NCI-H1930 (cell line): ENCODE measurements at places on chromosomes 5 and 9.

GRCh38 chr9:132387133-132387532, 19.5 kb downstream of the TTF1 start:
- DNase-seq = no peak

DNA sequence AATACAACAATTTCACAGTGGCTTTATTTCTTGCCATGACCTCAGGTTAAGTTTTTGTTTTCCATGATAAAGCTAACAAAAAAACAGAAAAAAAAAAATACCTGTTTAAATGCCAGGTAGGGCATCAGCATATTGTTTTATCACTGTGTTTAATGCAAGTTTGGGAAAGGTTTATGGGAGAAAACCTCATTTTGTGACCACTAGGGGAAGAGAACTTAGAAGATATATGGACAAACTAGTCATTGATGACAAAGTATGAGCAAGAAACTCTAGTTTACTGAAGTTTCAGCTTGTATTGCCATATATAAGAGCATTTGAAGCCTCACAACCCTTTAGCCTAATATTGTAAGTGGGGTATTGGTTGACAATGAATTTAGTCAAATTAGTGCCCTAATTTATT, 1431.4 kb upstream of the CDH18 start:
- DNase-seq = no peak

GRCh38 chr5:36070687-36071571, 4.2 kb upstream of the UGT3A2 start:
- no peak for DNase-seq

- DNase-seq = no peak
Observed at GRCh38 chr9:124880501-124880900, 18.6 kb downstream of the ARPC5L start.

GRCh38 chr5:53164478-53165165, 55.1 kb upstream of the MOCS2 start:
- DNase-seq = no peak

DNA sequence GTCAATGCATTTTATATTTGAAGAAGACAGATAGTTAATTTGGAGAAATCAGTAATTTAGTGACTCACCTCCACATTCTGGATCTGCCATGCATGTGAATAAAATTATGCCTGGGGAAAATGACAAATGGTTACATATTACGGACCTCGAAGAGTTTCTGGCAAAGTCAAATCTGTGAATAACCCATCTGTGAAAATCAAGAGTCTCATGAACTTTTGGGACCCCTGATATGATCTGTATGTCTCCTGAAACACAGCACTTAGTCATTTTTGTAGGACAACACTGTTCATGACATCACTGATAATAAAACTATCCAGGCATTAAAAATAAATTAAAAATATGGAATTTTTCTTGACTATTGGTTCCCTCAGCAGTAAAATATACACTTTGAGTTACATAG, 584.5 kb downstream of the TLE4 start:
- no peak for DNase-seq

DNA sequence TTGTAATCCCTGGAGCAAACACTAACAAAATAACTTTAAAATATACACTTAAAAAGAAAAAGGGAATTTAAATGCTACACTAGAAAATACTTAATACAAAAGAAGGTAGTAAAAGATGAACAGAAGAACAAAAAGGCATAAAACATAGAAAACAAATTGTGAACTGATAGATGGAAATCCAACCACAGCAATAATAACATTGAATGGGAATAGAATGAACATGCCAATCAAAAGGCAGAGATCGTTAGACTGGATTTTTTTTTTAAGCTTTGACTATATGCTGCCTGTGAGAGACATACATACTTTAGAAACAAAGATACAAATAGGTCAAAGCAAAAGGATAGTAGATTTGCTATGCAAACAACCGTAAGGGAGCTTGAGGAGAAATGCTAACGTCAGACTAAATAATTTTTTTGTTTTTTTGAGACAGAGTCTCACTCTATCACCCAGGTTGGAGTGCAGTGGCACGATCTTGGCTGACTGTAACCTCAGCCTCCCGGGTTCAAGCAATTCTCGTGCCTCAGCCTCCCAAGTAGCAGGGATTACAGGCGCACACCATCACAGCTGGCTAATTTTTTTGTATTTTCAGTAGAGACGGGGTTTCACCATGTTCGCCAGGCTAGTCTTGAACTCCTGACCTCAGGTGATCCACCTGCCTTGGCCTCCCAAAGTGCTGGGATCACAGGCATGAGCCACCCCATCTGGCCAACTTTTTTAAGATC, 6.5 kb downstream of the ABO start:
- DNase-seq = no peak

GRCh38 chr9:113536483-113537228, 73.1 kb downstream of the RGS3 start:
- DNase-seq = no peak

DNA sequence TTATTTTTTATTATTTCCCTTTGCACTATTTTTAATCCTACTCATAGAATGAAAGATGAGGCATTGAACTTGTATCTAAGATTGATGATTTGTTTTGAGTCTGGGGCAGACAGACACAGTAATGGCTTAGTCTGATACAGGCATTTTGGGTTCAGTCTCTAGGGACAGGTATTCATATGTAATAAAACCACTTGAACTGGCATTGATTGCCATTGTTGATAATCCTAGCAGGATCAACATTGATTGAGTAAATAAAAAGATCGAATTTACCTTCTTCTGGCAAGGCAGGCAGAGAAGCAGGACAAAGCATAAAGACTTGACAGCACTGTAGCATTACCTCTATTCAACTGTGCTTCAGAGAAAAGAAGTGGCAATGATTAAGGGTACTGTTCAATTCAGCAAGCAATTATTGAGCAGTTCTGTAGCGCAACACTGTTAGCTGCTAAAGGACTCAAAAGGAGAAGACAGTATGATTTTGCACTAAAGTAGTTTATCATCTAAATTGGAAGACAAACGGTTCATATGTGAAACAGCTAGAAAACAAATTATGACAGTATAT, 144.4 kb downstream of the COMMD10 start:
- peak; percentile 63 for DNase-seq

DNA sequence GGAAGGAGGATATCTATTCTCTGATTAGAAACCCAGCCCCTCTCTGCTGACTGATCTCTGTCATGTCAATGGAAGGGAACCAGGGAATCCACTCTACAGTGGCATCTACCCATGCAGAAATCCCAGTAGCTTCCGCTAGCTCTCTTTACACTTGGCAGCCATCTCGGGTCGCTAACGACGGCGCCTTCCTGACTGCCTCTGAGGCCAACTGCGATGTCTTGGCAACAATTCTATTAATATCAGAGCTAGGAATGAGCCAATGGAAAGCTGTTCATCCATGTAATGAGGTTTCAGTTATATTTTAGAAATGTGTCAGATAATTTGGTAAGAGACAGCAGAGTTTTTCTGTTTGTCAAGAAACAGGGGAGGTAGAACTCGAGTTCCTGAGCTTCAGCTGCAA, 67.6 kb upstream of the ATP10B start:
- DNase-seq = no peak

GRCh38 chr5:173103411-173103810, 40.9 kb upstream of the BNIP1 start:
- no peak for DNase-seq

DNA sequence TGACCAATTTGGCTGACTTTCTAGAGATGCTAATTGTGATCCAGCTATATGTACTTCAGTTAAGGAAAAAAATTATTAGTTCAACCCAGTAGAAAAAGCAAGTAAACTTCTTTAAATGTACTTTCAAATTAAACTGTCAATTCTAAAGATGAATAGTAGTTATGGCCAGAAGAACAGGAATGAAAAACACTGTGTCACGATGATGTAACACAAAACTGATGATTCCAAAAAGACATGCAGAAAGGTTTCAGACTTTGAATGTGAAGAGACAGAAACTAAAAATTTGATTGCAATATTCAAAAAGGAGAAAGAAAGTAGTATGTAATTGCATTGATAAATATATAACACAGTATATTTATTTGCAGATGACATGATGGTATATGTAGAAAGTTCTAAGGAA, 127.3 kb upstream of the NR4A3 start:
- DNase-seq = no peak

DNA sequence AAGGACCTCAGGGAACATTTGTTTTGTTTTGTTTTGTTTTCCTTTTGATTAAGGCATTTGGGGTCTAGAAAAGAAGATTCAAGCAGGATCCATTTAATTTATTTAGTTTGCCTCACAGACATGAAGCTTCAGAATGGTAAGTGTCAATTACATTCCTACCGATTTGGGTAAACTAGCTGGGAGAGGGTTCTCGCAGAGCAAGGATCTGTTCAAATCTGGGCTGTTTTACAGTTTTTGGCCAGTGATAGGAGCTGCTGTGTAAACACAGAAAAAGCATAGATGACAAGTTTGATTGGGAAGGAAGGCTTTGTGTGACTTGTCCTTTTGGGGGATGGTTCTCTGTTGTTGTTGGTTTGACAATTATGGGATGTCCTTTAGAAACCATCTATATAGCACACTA, 470.3 kb upstream of the WWC1 start:
- DNase-seq = no peak

DNA sequence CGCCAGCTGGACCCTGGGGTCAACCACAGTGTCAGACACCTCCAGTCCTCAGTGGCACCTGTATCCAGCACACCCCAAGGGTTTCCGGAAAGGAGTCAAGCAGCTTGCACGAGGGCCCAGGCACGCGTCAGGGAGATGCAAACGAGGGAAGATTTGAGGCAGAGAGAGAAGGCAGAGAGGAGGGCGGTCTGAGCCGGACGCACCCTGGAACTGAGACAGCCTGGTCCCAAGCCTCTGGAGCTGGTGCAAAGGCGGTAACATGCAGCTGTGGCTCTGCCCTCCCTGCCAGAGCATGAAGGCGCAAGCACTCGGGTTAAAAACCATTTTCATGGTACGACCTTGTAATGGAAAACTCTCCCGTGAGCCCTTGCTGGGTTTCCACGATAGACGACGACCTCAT, 32.2 kb downstream of the SLC6A18 start:
- no peak for DNase-seq

- DNase-seq = peak; percentile 60
Observed at GRCh38 chr9:132411091-132411508, 1.1 kb downstream of the CFAP77 start.

- no peak for DNase-seq
Observed at GRCh38 chr5:136055612-136056309, 27.0 kb downstream of the TGFBI start.

- no peak for DNase-seq
Observed at GRCh38 chr9:16070455-16071145, 517.8 kb downstream of the CCDC171 start.

DNA sequence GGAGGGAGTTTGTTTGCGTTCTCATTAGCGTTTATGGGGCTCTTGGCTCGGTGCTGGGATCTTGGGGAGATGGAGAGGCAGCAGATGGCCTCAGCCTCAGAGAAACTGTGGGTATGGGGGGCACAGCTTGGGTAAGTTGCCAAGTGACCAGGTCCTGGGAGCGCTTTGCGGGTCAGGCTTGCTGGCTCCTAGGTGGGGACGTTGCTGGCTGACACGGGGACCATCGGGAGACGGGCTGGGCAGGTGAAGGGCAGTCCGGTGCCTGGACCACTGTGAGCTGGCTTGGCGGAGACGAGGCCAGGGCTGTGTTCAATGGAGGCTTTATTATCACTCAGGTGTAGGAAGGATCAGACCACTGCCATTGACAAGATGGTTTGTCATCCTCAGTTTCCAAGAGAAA, 30.0 kb downstream of the FGD3 start:
- DNase-seq = no peak

DNA sequence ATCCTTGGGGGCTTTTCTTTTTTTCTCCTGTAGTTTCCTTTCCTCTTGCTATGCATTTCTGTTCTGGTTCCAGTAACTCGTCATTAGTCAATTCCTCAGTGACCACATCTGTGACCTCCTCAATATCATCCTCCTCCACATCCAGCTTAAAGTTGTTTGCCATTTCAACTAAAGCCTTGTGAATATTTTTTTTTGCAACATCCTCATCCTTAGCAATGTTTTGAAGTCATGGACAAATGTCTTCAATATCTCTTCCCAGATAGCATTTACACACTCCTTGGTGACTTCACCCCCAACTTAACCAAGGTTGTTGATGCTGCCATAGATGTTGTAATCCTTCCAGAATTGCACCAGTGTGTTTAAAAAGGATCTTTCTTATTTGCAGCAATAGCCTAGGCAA, 14.7 kb upstream of the ADRB2 start:
- no peak for DNase-seq
